ENCODE measurements at places on chromosomes 3 and 15. TPM values are rescaled to one million over a fixed set of nuclear protein-coding genes. Genes with fewer than 3 reads are reported as not detected.

- H3K4me3 ChIP-seq = no peak overlapping the region
- no peaks in the 10 kb centered on the region for H3K27me3 ChIP-seq
- no peaks in the 10 kb centered on the region for H3K4me1 ChIP-seq
- no peak for DNase-seq
These were observed 105.3 kb upstream of the C2CD4B start for GRCh38 chr15:62270216-62270921.

GRCh38 chr3:42680271-42680670 lies 5.1 kb upstream of the KLHL40 start:
- H3K36me3 ChIP-seq = no peaks in the 10 kb centered on the region
- H3K4me1 ChIP-seq = no peaks in the 10 kb centered on the region
- DNase-seq = no peak
- H3K27me3 ChIP-seq = no peaks in the 10 kb centered on the region
- H3K4me3 ChIP-seq = no peak overlapping the region

DNA sequence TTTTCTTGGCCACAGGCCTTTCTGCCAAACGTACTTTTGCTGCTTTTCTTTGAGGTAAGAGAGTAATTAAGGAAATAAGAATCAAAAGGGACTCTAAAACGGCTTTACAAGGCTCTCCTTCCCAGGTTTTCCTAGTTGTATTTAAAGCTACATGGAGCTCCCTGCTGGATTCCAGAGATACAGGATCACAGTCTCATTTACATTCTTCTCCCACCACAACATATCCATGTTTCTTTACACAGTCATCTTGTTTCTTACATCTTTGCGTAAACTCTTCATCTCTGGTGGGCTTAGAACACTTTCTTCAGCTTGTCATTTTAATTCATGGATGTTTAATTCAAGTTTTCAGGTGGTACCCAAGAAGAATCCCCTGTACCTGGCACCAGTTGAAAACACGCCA lies 117.6 kb upstream of the BFSP2 start:
- no peak overlapping the region for H3K27ac ChIP-seq
- no peak overlapping the region for H3K4me3 ChIP-seq
- H3K36me3 ChIP-seq = no peaks in the 10 kb centered on the region
- H3K27me3 ChIP-seq = no peaks in the 10 kb centered on the region

DNA sequence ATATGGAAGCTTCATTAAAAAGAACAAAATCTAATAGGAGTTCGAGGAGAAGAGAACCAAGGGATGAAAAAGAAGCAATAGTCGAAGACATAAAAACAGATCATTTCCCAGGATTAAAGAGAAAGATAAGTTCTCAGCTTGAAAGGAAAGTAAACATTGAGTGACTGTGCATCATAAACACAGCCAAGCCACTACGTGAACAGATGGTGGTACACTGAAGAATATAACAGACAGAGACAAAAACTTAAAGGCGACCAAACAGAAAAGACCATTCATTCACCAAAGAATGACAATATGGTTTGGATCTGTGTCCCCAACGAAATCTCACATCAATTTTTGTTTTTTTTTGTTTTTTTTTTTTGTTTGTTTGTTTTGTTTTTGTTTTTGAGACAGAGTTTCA lies 210.8 kb upstream of the LINGO1 start:
- no peak overlapping the region for H3K27ac ChIP-seq
- no peaks in the 10 kb centered on the region for H3K4me1 ChIP-seq
- no peak overlapping the region for H3K4me3 ChIP-seq
- no peaks in the 10 kb centered on the region for H3K36me3 ChIP-seq

DNA sequence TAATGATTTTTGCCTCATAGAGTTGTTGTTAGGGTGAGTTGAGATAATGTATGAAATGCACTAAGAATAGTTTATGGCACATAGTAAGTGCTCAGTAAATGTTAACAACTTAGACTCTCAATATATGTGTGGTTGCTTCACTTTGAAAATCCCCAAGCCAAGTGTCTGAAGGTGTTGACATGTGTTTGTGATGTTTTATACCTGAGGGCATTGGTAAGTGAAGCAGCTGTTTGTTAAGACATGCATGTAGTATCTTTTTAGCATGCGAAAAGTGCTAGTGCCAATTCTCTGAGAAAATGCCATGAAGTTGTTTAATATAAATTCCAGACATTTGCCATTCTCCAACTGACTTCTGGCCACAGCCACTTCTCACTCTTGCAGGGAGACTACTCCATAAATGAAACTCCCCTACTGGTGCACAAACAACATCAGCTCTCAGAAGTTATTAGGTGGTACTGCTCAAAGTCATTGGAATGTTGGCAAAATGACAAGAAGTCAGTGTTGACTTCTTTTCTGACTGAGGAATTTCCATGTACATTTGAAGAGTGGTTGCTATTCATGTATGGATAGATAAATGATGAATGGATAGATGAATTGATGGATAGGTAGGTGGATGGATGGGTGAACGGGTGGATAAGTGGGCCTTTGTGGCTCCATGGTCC lies 103.6 kb upstream of the NUDT16 start:
- no peaks in the 10 kb centered on the region for H3K4me1 ChIP-seq
- no peaks in the 10 kb centered on the region for H3K36me3 ChIP-seq
- H3K27ac ChIP-seq = no peak overlapping the region
- H3K4me3 ChIP-seq = no peak overlapping the region

DNA sequence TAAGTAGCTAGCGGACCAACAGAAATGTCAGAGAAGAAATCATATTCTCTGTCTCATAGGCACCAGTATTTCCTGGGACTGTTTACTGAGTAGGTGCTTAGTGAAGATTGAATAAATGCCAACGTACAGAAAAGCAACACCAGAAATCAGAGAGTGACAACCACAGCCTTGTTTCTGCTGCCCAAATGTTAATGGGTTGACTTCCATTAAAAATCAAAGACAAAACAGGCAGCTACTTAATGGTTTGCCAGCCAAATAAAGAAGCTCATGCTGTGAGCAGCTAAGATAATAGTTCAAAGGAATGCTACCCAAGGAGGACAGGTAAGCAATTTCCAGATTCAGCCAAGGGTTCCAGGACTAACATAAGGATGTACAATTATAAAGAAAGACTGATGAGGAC lies 270.7 kb downstream of the THSD4 start:
- H3K36me3 ChIP-seq = no peaks in the 10 kb centered on the region
- no peak for DNase-seq
- no peak overlapping the region for H3K4me3 ChIP-seq
- H3K27me3 ChIP-seq = no peaks in the 10 kb centered on the region
- no peaks in the 10 kb centered on the region for H3K4me1 ChIP-seq

DNA sequence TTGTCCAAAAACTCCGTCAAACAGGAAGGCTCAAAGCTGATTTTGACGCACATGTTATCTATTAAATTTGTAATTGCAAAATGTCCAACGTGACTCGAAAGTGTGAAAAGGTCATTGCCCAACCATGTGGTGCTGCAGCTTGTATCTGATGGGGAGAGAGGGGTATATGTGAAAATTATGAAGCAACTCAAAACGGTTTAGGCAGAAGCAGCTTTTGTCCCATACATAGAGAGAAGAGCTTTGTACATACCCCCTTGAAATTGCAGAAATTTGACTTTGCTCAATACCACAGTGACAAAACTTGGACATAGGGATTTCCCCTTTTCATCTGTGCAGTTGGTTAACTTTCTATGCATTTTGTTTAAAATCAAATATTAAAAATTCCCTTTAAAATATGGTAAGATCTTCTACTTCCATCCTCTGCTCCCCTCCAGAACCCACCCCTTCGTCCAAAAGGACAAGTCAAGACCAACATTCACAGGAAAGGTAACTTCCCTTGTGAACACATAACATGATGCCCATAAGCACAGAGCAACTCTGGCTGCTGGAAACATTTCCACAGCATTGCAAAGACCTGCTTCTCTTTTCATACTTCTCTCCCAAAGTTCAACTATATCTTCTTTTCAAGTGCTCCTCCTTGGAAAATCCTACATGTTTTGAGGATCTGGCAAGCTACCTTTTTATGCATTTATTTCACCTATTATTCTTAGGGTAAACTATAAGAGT lies 253.7 kb upstream of the THBS1 start:
- H3K27me3 ChIP-seq = no peaks in the 10 kb centered on the region
- DNase-seq = no peak
- no peak overlapping the region for H3K4me3 ChIP-seq
- H3K4me1 ChIP-seq = no peaks in the 10 kb centered on the region
- H3K36me3 ChIP-seq = no peaks in the 10 kb centered on the region
- H3K27ac ChIP-seq = no peak overlapping the region

- no peaks in the 10 kb centered on the region for H3K36me3 ChIP-seq
- H3K4me1 ChIP-seq = no peaks in the 10 kb centered on the region
- DNase-seq = no peak
- H3K27ac ChIP-seq = no peak overlapping the region
These were observed 64.2 kb upstream of the ADPGK start for GRCh38 chr15:72847806-72848205.

- no peaks in the 10 kb centered on the region for H3K27me3 ChIP-seq
- H3K36me3 ChIP-seq = no peaks in the 10 kb centered on the region
- no peak overlapping the region for H3K4me3 ChIP-seq
- DNase-seq = no peak
These were observed 162.8 kb upstream of the NSMCE3 start for GRCh38 chr15:29432191-29433049.

DNA sequence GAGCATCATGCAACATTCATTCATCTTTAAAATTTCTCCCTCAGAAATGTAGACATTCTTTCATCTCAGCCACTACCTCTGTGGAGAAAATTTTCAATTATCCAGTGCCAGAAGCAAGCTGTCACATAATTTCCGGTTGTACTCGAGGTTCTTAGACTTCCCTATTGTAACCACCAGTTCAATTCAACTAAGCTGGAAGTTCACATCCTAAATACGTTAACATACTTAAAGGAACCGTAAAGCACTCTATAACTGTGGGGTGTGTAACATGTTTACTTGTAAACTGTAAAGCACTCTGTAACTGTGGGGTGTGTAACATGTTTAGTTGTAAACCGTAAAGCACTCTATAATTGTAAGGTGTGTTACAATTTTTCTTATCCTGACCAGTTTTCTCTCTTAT lies 150.3 kb downstream of the PLCL2 start:
- H3K27ac ChIP-seq = no peak overlapping the region
- peaks cover 4% of the 10 kb centered on the region for H3K4me1 ChIP-seq
- H3K4me3 ChIP-seq = no peak overlapping the region

DNA sequence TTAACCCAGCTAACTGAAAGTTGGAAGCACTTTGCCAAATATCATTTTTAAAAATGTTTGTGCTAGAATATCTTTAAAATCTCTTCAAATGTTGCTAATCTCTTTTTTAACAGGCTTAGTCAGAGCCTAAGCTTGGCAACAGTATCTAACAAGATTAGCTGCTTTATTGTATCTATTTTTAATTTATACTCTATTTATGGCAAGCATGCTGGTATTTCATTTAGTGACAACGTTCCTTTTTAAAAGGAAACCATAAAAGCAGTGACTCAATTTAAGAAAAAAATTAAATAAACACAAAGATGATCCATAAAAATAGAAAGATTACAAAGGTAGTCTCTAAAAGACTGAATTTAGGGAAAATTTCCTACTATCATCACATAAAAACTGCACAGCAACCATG lies 40.5 kb downstream of the SLC12A6 start:
- DNase-seq = no peak
- H3K27me3 ChIP-seq = no peaks in the 10 kb centered on the region
- H3K27ac ChIP-seq = no peak overlapping the region
- no peak overlapping the region for H3K4me3 ChIP-seq
- H3K4me1 ChIP-seq = no peaks in the 10 kb centered on the region

GRCh38 chr3:168625477-168625876 lies 529.8 kb upstream of the GOLIM4 start:
- H3K36me3 ChIP-seq = no peaks in the 10 kb centered on the region

GRCh38 chr3:99874237-99875002 lies 56.8 kb downstream of the CMSS1 start:
- peaks cover 7% of the 10 kb centered on the region for H3K4me1 ChIP-seq
- no peak for DNase-seq
- H3K4me3 ChIP-seq = peak overlapping the region; percentile 81
- no peak overlapping the region for H3K27ac ChIP-seq

DNA sequence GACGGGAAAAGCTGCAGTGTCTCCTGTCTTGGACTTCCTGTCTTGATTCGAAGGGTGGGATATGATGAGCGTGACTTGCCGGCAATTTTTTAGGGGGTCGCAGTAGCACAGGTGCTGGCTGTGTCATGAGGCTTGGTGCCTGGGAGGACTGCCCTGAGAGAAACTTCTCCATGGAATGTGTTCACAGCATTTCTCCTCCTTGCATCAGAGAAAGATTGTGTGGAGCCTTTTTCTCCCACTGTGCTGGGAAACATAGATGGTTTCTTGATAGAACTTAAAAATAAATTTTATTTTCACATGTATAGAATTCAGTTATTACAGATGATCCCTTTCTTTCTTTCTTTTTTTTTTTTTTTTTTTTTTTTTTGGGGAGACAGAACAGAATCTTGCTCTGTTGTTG lies 121.4 kb downstream of the KLHL25 start:
- H3K27ac ChIP-seq = no peak overlapping the region
- no peaks in the 10 kb centered on the region for H3K27me3 ChIP-seq
- H3K4me1 ChIP-seq = peaks cover 6% of the 10 kb centered on the region
- H3K36me3 ChIP-seq = peaks cover 2% of the 10 kb centered on the region
- no peak for DNase-seq

DNA sequence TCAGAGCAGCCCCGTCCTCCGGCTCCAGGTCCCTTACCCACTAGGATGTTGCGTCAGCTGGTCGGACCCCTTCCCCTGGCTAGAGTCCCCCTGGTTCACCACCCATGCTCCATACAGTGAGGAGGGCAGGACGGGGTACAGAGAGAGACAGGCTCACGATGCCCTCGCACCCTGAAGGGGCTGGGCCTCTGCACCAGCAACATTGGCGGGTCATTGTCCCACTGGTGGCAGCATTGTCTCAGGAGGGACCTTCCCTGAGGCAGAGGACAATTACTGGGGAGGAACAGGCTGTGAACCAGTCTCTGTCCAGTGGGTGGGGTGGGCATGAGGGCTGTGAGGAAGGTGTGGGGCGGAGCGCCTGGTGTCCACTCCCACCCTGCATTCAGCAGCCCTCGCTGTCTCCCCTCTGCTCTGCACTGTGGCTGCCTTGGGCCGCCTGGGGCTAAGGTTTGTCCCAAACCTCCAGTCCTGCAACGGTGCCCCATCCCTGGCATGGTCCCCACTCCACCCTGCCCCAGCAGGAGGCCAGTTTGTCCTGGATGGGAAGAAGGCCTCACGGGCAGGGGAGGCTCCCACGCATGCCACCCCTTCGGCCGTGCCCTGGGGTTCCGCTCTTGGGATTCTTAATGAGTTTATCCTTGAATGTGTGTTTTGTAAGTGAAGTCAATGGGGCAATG lies 48.0 kb upstream of the KLF13 start:
- no peak overlapping the region for H3K4me3 ChIP-seq
- no peak overlapping the region for H3K27ac ChIP-seq
- no peaks in the 10 kb centered on the region for H3K27me3 ChIP-seq
- no peaks in the 10 kb centered on the region for H3K36me3 ChIP-seq

GRCh38 chr3:168514252-168514651 lies 418.5 kb upstream of the GOLIM4 start:
- H3K27ac ChIP-seq = no peak overlapping the region
- no peaks in the 10 kb centered on the region for H3K36me3 ChIP-seq
- H3K4me3 ChIP-seq = no peak overlapping the region
- H3K27me3 ChIP-seq = no peaks in the 10 kb centered on the region
- DNase-seq = no peak

Gene KBTBD12
- 1.4 TPM for total RNA-seq

Gene OCA2
- 2.5 TPM for total RNA-seq

Gene TPM1
- total RNA-seq = 473 TPM
